Osteocyte (in vitro differentiated cells): ENCODE measurements at places on chromosomes 2 and 18.

- no peak for DNase-seq
These were observed 63.3 kb upstream of the ZNF804A start for GRCh38 chr2:184534986-184535385.

GRCh38 chr2:153408710-153409385 is 69.7 kb downstream of the RPRM start:
- DNase-seq = no peak

DNA sequence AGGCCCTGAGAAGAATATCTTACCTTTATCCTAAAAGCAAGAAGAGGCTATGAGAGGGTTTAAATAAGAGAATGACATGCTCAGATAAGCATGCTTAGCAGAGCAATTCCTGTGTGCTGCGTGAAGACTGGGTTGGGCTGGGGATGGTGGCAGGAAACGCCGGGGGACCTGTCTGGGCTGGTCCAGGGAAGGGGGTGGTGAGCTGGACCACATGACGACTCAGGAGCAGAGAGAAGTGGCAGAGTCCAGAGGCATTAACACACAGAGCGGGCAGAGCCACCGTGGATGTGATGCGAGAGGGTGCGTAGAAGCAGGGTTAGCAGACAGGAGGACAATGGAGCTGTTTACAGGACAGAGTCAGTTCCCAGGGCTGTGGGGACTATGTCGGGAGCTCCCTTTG is 84.5 kb downstream of the ZBTB7C start:
- DNase-seq = no peak

- no peak for DNase-seq
These were observed 1.6 kb downstream of the NCOA1 start for GRCh38 chr2:24492421-24493279.

DNA sequence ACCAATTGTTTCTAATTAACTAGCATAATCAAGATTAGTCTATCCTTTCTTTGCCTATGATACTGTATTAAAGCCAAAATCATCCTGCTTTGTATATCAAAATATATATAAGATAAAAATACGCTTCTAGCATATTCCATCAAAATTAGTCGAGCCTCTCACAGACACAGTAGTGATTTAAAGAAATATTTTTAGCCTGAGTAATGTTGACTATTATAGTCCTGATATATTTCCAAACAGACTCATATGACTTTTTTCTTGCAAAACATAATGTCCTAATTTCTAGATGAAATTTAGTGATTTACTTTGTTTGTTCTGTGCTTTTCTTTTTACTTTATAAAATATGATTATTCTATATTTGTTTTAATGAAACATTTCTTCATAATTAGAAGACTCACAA is 30.9 kb downstream of the FAP start:
- no peak for DNase-seq

GRCh38 chr2:223956300-223956699 is 963 bp upstream of the MRPL44 start:
- no peak for DNase-seq

DNA sequence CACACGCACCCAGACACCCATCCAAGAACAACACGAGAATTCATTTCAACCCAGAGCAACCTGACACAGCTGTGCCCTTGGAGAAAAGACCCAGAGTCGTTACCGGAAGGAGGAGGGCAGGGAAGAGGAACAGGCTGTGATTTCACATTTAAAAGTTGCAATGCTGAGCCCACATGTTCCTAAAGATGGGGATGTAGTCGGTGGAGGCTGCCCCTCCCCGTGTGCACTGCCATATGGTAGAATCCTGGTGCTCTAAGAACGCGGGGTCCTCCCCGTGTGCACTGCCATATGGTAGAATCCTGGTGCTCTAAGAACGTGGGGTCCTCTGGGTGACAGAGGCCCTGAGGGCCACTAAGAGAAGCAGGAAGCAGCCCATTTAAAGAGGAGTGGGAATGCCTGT is 10.9 kb downstream of the MTERF4 start:
- DNase-seq = no peak

- DNase-seq = no peak
These were observed 44.1 kb downstream of the NEDD4L start for GRCh38 chr18:58087928-58088690.

GRCh38 chr2:157733263-157733662 is 104.6 kb upstream of the ACVR1C start:
- DNase-seq = no peak

DNA sequence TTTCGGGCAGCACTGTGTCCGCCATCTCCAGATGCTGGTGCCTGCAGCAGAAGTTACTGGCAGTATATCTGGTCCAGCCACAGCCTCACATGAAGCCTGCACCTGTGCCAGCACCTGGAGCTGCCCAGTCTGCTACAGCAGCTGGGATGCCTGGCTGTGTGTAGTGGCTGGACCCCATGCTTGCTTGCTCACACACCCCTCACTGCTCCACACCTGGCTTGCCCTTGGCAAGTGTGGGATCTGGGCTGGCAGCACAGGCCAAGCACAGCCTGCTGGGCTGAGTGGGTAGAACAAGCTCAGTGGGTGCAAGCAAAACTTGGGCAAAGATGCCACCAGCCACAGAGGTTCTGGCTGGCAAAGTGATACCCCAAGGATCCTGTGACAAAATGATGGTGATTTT is 209.4 kb upstream of the RASGRP3 start:
- no peak for DNase-seq

GRCh38 chr2:88671786-88672427 is 19.6 kb upstream of the RPIA start:
- no peak for DNase-seq

DNA sequence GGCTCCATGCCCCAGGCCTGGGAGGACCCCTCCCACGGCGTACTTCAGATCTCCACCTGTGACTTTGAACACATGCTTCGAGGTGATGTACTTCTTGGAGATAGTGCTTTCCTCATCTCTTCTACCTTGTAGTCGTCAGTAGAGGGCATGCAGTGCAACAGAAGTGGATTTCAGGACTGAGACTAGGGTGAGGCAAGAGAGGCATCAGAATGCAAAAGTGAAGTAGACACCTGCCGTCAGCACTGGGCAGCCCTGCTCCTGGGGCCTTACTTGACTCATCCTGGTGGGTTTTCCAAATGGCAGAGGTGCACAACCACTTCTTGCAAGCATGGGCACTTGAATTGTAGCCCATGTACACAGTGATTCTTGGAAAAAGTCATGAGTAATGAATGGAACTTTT is 258.8 kb downstream of the NEDD4L start:
- no peak for DNase-seq

GRCh38 chr18:12283256-12283655 is 24.8 kb upstream of the TUBB6 start:
- DNase-seq = no peak

DNA sequence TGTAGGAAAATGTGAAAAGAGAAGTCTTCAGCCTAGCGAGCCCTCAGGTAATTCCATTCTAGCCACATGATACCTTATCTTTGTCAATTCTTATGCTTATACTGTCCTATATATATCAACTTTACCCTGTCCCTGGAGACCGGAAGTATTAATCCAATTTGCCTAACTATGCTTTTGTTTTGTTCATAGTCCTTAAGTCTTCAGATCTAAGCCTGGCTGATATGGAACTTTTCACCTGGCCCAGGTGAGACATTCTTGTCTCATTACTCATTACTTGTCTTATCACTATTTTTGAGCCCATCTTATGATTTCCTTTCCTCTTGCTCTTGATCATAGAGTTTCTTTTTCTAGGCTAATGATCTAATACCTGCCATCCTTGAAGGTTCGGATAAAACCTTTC is 194.1 kb upstream of the FANCL start:
- DNase-seq = no peak

DNA sequence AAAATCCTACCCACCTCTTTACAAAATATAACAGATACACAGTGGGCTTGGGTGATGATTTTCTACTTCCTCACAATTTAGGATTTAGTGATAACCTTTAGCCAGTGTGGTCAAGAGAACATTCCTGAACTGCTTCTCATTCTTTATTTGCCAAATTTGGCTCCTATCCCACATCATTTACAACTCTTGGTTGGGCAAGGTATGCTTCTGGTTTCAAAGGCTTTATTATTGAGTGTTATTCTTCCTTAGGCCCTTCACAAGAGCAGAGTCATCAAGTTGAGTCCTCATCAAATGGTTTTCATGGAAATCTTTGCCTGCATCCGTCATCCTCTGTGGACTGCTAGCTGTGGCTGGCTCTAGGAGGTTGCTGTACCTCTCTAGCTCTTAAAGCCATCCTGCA is 472.0 kb upstream of the ETAA1 start:
- DNase-seq = no peak

GRCh38 chr2:235508371-235509160 is 14.7 kb downstream of the AGAP1 start:
- no peak for DNase-seq

GRCh38 chr2:36356990-36357846 is 1.6 kb downstream of the CRIM1 start:
- no peak for DNase-seq

- peak; percentile 98 for DNase-seq
These were observed at the start of gene SERPINB8 for GRCh38 chr18:63969942-63970808. TSS of gene SERPINB8 (plus strand) at chr18:63970081. CDS start at chr18:63978309, 8,228 bp downstream.
